Endothelial cell (in vitro differentiated cells): ENCODE measurements at places on chromosomes 1 and 21. TPM values are rescaled to one million over a fixed set of nuclear protein-coding genes. Genes with fewer than 3 reads are reported as not detected.

- H3K36me3 ChIP-seq = no peaks in the 10 kb centered on the region
- H3K27me3 ChIP-seq = peaks cover 7% of the 10 kb centered on the region
Measured at GRCh38 chr1:31591425-31592093, 15.2 kb downstream of the TINAGL1 start.

DNA sequence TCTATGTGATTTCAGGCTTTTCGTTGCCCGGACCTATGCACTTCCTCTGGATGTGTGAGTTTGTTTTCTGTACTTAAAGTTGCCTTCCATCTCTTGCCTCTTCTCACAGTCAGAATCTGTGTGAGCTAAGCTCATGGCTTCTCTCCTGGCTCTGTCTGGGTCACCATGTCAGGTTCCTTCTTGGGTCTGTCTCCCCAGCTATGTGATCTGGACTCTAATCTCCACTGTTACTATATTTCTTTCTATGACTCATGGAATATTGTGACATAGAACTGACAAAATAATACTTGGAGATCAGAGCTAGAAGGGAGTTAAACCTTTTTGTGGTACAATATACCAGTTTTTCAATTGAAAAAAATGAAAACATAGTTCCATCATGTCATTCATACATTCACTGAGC is 172.7 kb upstream of the FGGY start:
- H3K4me3 ChIP-seq = no peak overlapping the region
- H3K27ac ChIP-seq = no peak overlapping the region

DNA sequence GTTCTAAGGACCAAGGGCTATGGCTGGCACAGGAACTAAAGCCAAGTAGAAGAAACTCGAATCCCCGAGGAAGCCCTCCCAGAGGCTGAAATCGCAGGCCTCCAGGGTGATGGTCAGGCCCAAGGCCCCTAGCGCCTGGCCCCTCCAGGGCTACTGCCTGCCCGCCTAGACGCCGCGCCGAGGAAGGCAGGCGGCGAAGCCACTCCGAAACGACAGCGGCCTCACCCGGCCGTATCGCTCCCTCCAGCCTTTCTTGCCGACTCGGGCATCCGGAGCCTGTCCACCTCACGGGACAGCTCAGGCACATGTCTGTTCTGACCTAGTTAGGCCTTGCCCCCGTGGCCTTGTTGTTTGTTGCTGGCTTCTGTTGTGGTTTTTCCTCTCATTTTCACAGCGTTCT is 9.7 kb upstream of the LHX8 start:
- H3K27ac ChIP-seq = no peak overlapping the region
- no peak for DNase-seq
- H3K4me3 ChIP-seq = no peak overlapping the region
- H3K4me1 ChIP-seq = peaks cover 2% of the 10 kb centered on the region
- H3K27me3 ChIP-seq = peaks cover 2% of the 10 kb centered on the region

The RSPH1 gene
- total RNA-seq = 0.82 TPM

The EXTL1 gene
- total RNA-seq = 1.8 TPM
